ENCODE measurements at places on chromosomes 1 and 21.

DNA sequence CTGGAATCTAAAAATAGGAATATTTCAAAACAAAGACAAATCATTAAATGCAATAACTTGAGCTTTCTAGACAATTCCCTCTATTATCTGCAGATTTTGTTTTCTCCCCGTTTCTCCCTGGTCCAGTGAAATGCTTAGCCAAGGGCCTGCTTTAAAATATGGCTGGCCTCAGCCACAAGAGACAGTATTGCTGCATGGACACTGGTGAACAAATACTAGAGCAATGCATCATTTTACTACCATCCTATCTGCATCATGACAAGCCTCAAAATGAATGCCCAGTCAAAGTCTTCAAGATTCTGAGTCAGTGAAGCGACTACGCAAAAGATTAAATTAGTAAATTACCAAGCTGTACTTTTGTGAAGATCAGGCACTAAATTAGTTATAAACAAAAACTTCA is 80.5 kb downstream of the ENAH start:
- no peak for DNase-seq

- no peak for DNase-seq
Observed at GRCh38 chr21:18782721-18783120, 379.1 kb upstream of the TMPRSS15 start.

DNA sequence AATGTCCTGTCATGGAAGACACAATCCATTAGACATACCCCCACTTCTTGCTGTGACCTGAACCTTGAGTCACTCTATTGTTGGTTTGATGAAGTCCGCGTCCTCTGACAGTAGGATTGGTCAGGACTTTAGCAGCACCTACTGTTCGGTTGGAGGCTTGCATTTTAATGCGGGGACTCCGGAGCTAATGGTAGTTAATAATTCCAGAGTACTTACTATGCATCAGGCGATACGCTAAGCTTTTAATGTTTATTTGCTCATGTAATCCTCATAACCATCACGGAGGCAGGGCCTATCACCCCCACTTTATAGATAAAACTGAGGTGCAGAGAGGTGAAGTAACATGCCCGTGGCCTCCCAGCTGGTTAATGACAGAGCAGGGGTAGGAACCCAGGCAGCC is 7.9 kb upstream of the ELF3 start:
- DNase-seq = no peak

DNA sequence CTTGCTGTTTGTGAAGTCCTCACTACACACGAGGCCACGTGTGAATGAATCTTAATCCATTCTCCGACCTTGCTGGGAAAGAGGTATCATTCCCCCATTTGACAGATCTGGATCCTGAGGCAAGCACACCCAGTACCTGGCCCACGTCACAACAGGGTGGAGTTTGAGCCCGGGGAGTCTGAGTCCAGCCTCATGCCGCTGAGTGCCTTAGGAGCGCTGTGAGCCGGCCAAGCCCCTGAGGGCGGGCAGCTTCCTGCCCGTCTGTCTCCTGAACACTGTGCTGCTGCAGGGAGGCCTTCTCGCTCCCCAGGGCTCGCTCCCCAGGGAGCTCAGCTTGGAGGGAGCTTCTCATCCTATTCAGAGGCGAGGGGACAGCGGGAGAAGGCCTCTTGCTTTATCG is 29.7 kb downstream of the SLC45A1 start:
- no peak for DNase-seq

GRCh38 chr1:59179673-59180072 is 117.2 kb upstream of the FGGY start:
- DNase-seq = no peak

DNA sequence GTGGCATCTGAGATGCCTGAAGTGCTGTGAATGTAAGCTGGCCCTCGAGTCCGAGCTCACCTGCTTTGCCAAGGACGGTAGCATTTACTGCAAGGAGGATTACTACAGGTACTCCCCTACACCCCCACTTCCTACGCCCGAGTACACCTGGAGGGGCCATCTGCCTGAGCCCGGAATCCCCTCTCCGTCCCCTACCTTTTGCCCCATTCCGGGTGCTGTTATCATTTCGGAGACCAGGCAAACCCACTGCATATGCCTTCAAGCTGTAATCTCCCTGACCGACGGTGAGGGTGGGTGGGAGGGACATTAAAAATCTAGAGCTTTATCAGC is 2.9 kb downstream of the LHX9 start:
- no peak for DNase-seq

DNA sequence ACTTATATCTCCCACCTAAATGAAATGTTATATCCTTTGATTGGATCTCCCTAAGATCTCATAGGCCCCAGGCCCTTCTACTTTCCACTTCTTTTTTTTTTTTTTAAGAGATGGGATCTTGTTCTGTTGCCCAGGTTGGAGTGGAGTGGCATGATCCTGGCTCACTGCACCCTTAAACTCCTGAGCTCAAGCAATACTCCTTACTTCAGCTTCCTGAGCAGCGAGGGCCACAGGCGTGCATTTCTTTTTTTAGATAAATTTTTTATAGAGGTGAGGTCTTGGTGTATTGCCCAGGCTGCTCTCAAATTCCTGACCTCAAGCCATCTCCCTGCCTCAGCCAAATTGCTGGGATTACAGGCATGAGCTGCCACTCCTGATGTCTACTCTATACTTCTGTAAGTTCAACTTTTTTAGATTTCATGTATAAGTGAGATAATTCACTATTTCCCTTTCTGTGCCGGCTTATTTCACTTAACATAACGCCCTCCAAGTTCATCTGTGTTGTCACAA is 987.5 kb upstream of the NCAM2 start:
- DNase-seq = no peak

DNA sequence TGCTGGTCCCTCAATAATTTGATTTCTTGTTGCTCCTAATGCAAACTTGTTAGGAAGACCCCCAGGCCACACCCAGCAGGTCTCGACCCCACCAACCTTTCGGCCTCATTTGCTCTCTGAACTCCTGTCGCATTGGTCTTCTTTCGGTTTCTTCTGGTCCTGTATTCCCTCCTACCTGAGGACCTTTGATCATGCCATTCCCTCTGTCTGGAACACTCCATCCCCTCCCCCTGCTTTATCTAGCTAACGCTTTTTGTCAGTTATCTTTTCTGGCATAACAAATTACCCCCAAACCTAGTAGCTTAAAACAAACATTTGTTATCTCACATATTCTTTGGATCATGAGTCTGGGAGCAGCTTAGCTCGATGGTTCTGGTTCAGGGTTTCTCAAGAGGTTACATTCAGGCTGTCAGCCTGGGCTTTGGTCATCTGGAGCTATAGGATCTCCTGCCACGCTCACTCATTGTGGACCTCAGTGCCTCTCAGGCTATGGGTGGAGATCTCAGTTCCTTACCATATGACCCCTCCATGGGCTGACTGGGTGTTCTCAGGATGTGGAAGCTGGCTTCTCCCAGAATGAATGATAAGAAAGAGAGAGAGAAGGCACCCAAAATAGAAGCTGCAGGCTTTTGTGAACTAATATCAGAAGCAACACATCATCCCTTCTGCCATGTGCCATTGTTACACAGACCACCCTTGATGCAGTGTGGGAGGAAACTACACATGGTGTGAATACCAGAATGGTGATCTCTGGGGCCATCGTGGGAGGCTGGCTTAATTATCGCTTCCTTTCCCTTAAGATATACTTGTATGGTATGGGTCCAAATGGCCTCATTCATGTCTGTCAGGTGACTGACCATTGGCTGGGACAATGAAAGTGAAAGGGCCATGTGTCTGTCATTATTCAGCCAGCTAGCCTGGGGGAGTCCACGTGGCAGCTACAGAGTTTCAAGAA is 29.1 kb upstream of the BCAR3 start:
- DNase-seq = no peak

GRCh38 chr1:159932296-159933285 is 7.3 kb upstream of the TAGLN2 start:
- no peak for DNase-seq

DNA sequence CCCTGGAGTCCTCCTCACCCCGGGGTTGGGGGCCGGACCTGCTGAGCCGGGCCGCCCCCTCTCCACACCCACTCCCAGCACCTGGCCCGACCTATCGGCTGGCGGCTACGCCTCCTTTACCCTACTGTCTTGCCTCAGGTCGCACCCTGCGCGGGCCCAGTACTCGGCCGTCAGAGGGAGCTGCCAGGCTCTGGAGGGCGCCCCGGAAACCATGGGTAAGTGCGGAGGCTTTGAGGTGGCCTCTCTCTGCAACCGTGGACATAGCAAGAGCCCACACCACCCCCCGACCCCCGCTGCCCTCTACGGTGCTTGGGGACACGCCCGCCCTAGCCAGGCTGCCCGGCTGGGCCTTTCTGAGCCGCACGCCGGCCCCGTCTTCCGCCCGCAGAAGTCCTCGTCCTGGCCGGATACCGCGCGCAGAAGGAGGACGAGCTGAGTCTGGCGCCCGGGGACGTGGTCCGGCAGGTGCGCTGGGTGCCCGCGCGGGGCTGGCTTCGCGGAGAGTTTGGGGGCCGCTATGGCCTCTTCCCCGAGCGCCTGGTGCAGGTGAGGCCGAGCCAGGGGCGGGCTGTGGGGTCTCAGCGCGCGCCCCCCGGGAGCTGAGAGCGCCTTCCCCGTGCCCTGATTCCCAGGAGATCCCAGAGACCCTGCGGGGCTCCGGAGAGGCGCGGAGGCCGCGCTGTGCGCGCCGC is at the start of gene SH3D21:
Gene SH3D21, plus strand, starts transcription at position 159 of the 692 bp plus-strand sequence. Its CDS starts 53 bp downstream, at position 212.
- DNase-seq = no peak
